Activated T-helper 2 cell treated with anti-CD3 and anti-CD28 coated beads, Interferon-gamma antibody, Interleukin-2, Interleukin-4, amounts not matched to agents 10 μg/mL and 5 μg/mL and 100 μg/mL, durations not matched to agents 14 hours and 24 hours and 36 hours (primary cell): ENCODE measurements at places on chromosomes 3 and 15. TPM values are rescaled to one million over a fixed set of nuclear protein-coding genes. Genes with fewer than 3 reads are reported as not detected.

Gene SNX22
- 0.98 and 1.4 TPM in 2 replicates for total RNA-seq

Gene LOXL1
- 0.84 and 0.99 TPM in 2 replicates for total RNA-seq

Gene CPNE9
- 0.50 TPM in 1 of 2 replicates, not detected in the other for total RNA-seq

Gene CD80
- total RNA-seq = 6.8 TPM in 2 replicates

Gene FBXW12
- total RNA-seq = 0.14 TPM in 1 of 2 replicates, not detected in the other

Gene CLSTN2
- not detected in 2 replicates for total RNA-seq

Gene C3orf70
- 0.05 and 0.07 TPM in 2 replicates for total RNA-seq

DNA sequence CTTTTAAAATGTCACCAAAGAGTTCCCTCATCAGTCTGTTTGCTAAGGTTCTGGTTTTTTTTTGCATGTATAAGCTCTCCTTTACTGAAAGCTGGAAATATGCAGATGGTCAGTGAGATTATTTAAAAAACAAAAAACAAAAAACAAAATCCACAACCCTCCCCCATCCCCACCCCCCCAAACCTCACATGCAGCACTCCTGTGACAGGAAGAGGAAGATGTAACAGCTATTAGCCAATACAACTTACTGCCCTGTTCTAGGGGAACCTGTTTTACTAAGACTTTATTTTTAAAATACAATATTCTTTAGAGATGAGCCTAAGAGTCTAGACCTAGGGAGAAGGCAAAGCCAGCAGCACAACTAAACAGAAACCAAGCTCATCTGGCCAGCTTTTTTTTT, 39.5 kb downstream of the ANP32A start:
- no peak for DNase-seq

GRCh38 chr15:33494306-33494705, 183.5 kb downstream of the RYR3 start:
- no peak for DNase-seq

DNA sequence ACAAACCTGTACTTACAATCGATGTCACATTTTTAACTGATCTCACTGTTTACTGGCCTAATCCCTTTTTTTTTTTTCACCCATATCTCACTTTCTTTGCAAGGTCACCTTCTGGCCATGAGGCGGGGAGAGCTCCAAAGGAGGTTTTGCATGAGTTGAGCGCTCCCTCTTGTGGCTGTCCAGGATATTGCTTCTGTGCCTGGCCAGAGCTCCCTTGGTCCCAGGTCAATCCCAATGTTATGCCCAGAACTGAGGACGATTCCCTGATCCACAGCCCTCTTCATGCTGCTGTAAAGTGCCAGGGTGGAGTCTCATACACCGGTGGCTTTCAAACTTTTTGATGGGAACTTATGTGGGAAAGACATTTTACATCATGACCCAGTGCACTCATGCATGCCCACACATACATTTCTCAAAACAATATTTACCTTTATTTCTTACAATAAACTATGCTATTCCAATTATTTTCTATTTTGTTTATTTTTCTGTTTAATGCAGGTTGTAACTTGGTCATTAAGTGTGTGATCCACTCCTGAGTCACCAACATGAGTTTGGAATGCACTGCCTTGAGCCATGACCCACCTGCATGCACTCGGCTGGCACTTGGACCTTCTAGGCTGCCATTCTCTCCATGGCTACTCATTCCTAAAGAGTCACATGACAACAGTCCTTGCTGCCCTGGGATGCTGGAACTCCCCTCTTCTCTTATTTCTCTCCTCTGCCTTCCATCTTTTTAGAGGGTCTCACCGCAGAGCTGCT, 9.6 kb upstream of the SST start:
- peak; percentile 34 for DNase-seq

DNA sequence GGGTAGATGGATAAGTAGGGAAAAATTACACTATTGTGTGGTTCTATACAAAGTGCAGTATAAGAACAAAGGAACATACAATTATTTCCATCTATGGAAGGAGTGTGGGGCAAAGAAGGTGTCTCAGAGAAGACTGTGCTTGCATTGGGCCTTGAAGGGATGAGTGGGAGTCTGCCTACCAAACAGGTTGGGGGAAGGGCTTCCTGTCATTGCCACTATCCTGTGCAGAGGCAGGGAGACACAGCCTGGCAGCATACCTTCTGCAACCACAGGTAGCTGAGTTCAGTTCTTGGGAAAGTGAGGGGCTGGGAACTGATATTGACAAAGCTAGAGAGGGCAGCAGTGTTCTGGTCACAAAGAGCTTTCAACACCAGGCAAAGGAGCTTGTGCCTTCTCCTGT, 3.4 kb downstream of the TIMP4 start:
- no peak for DNase-seq

DNA sequence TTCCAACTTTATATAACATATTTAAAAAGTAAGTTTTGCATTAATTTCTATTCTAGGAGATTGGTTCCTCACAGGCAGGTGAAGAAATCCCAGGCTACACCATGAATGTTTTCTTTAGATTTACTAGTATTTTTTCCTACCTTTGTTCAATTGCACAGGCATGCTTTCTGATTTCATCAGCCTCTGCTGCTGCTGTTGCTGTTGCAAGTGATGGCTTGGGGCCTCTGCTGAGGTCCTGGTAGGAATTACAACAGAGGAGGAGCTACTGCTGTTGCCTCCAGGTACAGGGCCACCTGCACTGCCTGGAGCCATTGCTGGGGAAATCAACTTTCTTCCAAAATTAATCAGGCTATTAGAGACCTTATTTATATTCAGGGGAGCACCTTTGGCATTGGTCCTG, 353.3 kb downstream of the PLCL2 start:
- no peak for DNase-seq

DNA sequence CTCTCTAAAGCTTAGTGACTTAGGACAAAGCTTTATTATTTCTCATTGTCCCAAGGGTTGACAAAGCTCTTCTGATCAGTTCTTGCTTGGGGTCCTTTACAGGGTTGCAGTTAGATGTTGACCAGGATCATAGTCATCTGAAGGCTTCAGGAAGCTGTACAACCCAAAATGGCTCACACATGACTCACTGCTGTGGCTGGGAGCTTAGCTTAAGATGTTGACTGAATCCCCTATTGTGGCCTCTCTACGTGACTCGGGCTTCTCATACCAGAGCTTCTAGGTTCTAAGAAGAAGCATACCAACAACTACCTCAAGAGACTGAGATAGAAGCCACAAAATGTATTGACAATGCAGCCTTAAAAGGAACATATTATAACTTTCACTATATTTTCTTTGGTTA, 569.6 kb upstream of the ROBO2 start:
- DNase-seq = no peak

- DNase-seq = no peak
These were observed 142.3 kb downstream of the CHST2 start for GRCh38 chr3:143261848-143262247.

DNA sequence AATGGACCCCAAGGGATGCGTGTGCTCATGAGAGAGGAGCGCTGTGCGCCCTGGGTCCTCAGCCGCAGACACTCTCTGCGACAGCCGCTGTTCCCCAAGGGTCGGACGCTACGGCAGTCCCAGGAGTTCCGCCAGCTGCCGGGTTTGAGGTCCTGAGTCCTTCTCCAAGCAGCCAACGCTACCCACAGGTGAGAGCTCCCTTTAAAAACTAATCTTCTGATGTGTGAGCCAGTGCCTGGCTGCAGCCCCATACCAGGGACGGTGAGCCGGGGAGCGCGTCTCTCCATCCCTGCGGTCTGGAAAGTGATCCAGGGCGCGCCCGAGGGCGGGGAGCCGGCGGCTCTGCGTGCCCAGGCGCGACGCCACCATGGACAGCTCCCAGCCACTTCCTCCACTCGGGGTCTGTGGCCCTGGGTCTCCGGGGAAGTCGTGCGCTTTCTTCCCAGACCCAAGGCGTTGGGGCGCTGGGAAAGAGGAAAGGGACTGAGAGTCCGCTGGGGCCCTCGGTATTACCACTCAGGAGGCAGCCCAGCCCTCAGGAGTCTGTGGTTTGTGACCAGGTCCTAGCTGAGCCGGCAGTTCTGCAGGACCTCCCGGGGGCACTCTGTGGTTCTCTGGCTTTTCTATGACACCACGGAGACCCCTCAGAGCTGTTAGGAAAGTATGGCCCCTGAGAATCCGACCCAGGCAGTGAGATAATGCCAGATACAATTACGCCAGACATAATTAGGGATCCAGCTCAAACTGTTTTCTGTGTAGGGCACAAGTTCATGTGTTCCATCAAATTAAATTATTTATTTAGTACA, 1.4 kb downstream of the CEMIP start:
- DNase-seq = peak; percentile 32

- no peak for DNase-seq
These were observed 15.7 kb downstream of the SCAANT1 start for GRCh38 chr3:63896332-63897030.

DNA sequence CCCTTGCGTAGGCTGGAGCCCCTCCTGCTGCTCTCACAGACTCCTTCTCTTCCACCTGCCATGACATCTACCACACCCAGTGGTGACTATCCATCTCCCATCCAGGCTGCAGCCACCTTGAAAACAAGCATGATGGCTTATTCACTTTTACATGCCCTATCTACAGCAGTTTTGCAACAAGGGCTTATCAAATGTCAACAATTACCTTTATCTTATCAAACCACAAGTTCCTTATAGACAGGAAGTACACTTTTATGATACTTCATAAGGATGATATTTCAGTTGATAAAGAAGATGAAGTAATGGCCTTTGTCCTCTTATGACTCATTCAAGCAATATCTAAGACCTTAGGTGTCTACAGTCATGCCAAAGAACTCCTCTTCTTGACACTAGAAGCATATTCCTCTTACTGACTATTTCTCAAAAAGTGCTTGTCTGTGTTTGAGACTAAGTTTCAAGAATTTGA, 125.3 kb upstream of the SPRED1 start:
- DNase-seq = no peak

DNA sequence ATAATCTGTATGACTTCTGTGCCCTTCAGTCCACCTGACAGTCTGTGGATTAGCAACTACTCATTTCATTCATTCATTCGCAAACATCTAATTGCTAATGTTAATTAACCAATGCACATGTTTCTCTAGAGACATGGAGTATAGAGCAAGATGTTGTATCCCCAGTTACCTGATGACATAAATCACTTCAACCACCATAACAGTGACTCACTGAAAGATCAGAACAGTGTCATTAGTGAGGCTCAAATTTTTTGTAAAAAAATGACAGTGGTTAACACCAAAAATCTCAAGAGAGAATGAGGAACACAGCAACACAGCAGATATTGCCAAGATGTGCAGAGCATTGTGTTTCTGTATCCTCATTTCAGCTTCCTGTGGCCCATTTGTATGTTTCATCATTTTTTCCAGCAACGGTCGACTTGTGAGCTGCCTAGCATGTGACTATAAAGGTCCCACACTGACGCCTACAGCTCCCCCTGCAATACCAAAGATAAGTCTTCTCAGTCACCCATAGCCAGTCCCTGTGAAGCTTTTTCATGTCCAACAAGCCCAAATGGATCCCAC, 3.7 kb upstream of the PLD1 start:
- no peak for DNase-seq

- DNase-seq = peak; percentile 26
These were observed at the start of gene EPHA3 for GRCh38 chr3:89107461-89108290. Gene EPHA3 (plus strand): TSS chr3:89107621. CDS start chr3:89107749, 128 bp downstream.

GRCh38 chr3:50585919-50586762, 16.8 kb downstream of the HEMK1 start:
- no peak for DNase-seq
